ENCODE measurements at places on chromosomes 1 and 21.

GRCh38 chr1:8020032-8020431 is 6.1 kb downstream of the ERRFI1 start:
- DNase-seq: no peak

DNA sequence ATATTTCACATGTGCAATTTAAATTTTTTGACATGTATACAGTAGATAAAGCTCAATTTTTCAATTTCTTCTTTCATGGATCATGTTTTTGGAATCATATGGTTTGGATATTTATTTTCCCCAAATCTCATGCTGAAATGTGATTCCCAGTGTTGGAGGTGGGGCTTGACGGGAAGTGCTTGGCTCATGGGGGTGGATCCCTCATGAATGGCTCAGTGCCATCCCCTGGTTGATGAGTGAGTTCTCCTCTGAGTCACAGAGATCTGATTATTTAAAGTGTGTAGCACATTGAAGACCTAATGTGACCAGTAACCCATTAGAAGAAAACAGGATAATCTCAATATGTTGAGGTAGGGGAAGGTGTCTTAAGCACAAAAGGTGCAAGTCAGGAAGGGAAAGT is 9.1 kb upstream of the IFI16 start:
- no peak for DNase-seq

- no peak for DNase-seq
Measured at GRCh38 chr1:43783671-43784205, 76.4 kb downstream of the ST3GAL3 start.

GRCh38 chr1:200968469-200969410 is 54.8 kb downstream of the KIF21B start:
- no peak for DNase-seq

DNA sequence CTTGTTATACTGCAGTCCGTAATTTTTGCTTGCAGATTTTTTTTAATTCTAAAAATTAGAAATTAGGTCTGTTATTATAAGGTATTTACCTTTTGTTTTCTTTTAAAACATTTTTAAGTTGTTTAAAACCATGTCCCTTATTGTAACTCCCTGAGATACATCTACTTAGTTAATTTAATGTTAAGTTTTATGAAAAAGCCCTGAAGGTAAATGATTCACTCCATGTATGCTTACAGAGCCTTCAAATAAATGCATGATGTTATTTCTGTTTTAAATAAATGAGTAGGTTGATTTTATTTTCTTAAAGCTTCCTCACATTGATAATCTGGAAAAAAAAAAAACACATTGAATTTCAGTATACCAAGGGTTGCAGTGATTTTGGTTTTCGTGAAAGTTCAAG is 7.5 kb downstream of the SRSF11 start:
- DNase-seq: no peak

- no peak for DNase-seq
Measured at GRCh38 chr1:76833856-76834255, 33.4 kb upstream of the ST6GALNAC5 start.

- DNase-seq: no peak
Measured at GRCh38 chr1:30172757-30173156, 550.6 kb downstream of the MATN1 start.

GRCh38 chr1:7262611-7263010 is 477.4 kb downstream of the CAMTA1 start:
- DNase-seq: no peak

DNA sequence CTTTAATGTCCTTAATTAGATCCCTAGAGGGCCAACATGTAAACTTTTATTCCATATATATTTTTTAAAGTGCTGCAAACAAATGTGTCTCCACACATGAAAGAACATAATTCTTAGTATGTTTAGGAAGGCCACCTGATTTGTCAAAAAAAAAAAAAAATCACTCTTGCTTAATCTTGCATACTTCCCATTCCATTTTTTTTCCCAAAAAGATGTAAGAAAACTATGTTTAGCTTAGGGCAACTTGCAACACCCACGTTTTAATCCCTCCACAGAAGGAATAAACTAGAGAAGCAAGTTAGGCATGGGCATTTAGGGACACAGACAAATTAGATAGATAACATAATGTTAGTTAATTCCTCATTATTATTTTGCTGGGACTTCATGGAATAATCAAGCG is 5.6 kb downstream of the YOD1 start:
- DNase-seq: no peak

DNA sequence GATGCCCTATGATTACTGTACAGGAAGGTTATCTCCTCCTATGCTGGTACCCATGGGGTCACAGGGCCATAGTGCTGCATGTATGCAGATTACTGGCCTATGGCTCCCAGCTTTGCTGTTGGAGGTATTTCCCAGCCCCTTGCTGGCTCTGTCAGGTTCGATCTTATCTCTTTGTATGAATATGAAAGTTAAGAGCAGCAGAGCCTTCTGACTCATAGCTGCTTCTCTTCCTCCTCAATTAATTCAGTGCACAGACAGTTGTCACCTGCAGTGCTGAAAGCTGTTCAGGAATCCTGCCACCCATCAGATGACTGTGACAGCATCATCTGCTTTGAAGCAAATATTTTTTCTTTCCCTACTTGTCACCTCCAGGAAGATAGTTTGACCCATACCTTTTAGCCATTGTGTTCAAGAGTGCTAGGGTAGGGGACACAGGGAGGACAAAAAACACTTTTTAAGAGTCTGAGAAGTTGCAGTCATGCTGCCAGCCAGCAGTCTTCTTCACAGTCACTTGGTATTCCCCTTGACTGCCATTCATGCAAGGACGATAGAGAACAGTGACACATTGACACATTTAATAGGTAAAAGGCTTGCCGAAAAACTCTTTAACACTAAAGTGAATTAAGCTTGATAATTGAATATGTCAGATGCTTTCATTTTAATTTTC is 73.1 kb downstream of the KIF1B start:
- DNase-seq: no peak

GRCh38 chr21:44516828-44517174 is 23.2 kb downstream of the KRTAP10-1 start:
- DNase-seq: no peak

GRCh38 chr1:39427912-39428311 is 63.5 kb upstream of the BMP8A start:
- no peak for DNase-seq

GRCh38 chr1:204792354-204792692 is 78.3 kb upstream of the NFASC start:
- no peak for DNase-seq

GRCh38 chr21:44515359-44516165 is 24.4 kb downstream of the KRTAP10-1 start:
- DNase-seq: no peak

GRCh38 chr1:175737451-175737850 is 5.9 kb downstream of the TNR start:
- no peak for DNase-seq

DNA sequence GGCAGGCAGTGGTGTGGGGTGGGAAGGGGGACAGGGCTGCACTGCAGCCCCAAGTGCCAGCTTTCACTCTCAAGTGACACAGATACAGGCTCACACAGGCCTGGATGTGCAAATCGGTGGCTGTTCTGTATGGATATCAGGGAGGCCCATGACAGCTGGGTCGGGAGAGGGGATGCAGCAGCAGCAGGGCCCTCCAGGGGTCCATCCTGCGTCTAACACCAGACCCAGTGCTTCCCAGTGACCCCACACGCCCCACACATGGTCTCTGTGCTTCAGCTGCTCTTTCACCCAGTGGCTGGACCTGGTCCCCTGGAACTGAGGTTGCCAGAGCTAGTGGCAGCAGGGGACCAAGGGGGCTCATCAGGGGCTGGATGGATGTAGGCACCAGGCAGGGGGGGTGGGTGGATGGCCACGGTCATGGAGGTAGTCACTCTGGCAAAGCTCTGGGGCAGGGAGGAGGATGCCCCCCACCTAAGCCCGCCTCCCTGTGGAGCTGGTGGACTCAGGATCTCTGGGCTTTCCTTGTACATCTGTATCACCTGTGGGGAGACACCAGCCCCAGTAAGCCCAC is 13.9 kb downstream of the BTBD19 start:
- DNase-seq: no peak

DNA sequence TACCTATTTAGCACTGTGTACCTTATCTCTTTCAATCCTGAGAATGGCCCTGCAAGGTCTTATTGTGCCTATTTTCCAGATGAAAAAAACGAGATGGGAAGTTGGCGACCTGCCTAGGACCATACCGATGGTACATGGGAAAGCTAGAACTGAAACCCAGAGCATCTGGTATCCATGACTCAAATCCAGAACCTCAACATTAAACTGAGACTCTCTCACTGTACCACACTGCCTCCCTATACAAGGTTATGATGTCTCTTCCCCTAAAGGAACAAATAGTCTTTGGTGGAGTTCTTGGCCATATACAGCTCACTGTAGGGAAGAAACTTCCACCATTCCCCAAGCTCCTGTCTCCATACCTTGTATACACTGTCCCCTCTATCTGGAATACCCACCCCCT is 110.7 kb downstream of the TNR start:
- no peak for DNase-seq
